ENCODE measurements at places on chromosomes 16 and 17.
A peak's percentile ranks its signal among the peaks of the same experiment; 100 is the strongest.

DNA sequence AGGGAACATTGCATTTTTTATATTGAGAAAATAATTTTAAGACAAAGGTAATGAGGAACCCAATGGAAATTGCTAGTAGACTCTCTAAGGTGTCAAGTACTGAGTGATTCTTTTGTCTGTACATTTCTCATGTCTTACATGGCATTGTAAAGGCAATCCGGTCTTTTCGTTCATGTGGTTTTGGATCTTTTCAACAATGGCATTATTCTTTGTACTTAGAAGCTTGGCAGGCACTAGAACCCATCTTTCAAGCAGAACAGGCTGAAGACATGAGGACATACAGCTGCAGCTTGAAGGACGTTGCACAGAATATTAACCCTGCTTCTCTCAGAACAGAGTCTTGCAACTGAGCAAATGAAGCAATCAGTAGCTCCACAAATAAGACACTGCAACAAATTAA, 231.5 kb upstream of the ZFHX3 start:
- DNase-seq: no peak

DNA sequence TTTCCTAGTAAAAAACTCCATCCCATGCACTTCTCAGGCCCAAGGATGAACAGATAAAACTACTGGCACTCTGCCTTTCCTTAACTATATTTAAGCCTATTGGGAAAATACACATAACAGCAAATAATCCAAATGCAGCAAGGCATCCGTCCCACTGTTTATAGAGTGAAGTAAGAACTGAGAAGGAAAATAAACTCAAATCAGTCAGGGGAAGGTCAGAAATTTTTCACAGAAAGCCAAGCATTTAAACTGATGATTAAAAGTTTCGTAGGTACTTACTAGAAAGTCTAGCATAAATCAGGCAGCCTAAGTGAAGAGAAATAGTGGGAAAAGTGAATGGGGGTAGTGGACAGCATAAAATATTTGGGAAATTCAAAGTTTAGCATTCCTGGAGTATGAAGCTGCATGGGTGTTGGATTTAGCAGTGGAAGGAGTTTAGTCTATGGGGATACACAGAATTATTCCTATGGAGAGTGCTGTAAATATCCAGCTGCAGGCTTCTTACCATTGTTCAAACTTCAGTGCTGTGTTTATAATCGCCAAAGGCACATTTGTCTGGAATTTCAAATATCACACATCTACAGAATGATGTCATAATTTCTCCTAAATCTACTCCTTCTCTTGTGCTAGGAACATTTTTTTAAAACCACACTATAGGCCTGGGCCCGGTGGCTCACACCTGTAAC, 1131.0 kb upstream of the GOT2 start:
- DNase-seq: no peak

DNA sequence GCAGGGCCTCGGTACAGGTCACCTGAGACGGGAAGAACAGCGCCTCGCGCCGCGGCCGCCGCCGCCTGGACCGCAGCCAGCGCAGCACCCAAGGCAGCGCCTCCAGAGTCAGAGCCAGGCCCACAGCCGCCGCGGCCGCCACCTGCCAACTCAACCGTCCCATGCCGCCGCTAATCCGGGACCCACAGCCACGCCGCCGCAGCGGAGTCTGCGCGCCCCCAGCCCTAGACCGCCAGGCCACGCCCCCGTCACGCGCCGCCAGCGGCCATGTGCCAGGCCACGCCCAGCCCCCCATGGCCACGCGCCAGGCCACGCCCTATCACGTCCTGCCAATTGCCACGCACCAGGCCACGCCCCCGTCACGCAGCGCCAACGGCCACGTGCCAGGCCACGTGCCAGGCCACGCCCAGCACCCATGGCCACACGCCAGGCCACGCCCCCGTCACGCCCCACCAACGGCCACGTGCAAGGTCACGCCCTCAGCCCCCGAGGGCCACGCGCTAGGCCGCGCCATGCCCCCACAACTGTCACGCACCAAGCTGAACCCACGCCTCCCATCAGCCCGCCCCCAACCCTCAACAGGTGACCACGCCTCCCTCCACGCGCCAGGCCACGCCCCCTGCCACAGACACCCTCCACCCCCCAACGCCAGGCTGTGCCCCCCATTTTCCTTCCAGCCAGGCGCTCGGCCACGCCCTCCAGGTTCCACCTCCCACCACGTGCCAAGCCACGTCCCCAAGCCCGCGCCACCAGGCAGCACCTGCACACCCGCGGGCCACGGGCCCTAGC, at the start of gene PLD6:
PLD6 (minus strand) TSS at position 210 of the 789 bp plus-strand sequence; CDS start at position 163, 47 bp downstream.
- peak; percentile 68 for DNase-seq

- no peak for DNase-seq
Observed at GRCh38 chr17:51407576-51407975, 147.2 kb downstream of the UTP18 start.

DNA sequence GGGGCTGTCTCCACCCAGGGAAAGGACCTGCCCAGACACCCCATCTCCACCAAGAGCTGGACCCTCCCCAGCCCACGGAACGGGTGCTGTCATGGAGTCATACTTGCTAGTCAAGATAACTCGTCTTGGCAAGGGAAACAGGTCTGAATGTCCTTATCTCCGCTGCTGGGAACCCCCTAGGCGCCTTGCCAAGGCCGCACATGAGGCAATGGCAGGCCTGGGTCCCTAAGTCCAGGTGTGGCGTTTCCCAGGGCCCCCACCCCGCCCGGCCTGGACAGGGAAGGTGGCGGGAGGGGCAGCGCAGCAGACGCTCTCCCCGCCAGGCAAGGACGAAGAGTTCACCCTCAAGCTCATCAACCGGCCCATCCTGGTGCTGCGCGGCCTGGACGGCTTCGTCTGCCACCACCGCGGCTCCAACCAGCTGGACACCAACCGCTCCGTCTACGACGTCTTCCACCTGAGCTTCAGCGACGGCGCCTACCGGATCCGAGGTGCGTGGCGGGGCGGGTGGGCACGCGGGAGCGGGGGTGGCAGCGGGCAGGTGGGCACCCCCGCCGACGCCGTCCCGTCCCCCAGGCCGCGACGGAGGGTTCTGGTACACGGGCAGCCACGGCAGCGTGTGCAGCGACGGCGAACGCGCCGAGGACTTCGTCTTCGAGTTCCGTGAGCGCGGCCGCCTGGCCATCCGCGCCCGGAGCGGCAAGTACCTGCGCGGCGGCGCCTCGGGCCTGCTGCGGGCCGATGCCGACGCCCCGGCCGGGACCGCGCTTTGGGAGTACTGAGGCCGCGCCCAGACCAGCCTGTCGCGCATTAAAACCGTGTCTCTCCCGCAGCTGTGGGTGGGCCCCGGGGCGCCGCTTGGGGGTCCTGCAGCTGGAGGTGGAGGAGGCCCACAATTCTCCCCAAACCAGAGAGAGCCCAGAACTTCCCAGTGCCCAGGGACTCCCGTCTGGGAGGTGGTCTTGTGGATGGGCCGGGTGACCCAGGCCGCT, 8.4 kb downstream of the FSCN2 start:
- peak; percentile 25 for DNase-seq

DNA sequence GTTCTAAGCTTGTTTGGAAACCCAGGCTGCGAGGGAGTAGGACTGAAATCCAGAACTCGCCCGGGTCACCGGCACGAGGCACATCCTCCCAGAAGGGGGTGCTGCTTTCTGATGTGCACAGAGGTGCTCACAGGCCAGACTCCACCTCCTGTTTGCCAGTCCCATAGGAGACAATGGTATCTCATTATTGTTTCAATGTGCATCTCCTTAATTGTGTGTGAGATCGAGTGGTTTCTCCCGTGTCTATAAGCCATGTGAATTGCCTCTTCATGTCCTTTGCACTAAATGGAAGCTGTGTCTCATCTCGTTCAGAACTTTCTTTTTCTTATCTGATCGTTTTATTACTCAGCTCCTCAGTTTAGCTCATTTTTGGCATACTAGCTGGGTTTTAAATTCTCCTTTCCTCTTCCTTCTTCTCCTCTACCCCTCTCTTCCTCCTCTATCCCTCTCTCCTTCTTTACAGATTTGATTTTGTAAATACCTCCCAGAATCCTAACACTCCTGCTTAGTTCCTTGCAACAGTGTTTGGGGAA, 32.1 kb upstream of the PRKCB start:
- DNase-seq: peak; percentile 43

DNA sequence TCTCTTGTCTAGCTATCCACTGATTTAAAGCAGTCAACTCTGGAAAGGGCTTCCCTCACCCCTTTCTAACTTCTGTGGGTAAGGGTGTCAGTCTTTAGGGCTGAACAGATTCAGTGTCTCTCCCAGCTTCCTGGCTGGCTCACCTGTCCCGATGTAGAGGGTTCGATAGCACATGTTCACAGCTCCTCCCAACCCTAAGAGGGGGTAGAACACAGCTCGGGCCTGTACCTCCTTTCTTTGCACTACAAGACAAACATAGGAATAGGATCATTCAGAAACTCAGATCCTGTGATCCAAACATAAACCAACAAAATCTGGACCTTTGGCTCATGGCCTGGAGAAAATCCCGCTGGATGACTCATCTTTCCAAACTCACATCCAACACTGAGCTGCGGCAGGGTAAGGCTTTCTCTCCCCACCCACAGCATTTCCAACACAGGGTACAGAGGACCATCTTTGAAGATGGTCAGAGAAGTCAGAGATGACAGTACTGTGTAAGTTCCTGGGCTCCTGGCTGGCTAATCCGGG, 5.8 kb upstream of the DHRS13 start:
- DNase-seq: peak; percentile 48

DNA sequence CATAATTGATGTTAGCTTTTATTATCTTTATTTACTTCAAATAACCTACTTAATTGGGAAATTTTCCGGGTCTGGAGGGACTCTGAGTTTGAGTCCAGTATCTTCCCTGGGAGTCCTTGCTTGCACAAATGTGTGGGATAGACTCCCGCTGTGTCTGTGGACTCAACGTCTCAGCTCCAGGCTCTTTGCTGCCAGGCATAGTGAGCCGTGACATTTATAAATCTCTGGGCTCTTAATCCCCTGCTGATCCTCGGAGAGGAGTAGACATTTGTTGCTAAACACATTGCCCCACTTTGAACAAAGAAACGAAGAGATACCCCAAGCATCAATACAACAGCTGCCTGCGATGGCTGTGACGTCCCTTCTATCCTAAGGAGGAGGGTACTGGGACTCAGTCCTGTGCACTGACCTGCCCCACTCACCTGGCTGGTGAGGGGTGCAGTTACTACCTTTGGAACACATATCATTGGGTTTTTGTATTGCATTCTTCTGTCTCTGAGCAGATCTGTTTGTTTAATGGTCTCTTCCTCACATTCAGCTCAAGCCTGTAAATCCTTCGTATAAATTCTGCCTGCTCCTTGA, 316.9 kb downstream of the HAPSTR1 start:
- DNase-seq: no peak

DNA sequence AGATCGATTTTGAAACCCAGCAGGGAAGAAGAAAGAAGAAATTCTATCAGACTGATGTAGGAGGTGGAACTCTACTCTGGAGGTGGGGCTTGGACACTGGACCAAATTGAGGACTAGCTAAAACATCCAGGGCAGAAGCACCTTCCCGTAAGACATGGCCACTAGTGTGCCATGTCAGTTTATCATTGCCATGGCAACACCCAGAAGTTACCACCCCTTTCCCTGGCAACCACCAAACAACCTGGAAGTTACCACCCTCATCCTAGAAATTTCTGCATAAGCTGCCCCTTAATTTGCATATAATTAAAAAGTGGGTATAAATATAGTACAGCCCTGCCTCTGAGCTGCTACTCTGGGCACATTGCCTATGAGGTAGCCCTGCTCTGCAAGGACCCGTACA, 66.7 kb downstream of the NACA2 start:
- DNase-seq: no peak

DNA sequence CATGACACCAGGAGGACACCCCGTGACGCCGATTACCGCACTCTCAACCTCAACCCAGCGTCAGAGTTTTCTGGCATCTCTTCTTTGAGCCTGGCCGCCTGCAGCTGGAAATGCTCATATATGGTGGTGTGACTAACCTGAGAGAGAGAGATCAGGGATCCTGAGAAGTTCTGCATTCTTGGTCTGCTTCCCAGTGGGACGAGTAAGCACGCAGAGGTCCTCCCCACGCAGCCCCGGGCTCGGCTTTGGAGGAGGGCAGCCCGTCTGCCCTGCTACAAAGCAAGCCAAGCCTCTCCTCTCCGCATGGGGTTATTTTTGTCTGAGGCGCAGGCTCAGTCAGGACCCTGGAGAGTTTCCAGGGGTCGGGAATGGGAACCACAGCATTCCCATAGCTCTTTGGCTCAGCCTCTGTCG, 16.5 kb downstream of the CRISPLD2 start:
- peak; percentile 100 for DNase-seq

- peak; percentile 76 for DNase-seq
Observed at GRCh38 chr17:28744972-28745785, 1.4 kb downstream of the TRAF4 start.

GRCh38 chr16:3045758-3046640, at the start of gene MMP25:
Gene MMP25 (plus strand): TSS chr16:3046561. CDS start chr16:3046918, 357 bp downstream.
- no peak for DNase-seq

GRCh38 chr17:78935419-78936323, 10.5 kb upstream of the TIMP2 start:
- DNase-seq: peak; percentile 99

- DNase-seq: no peak
Observed at GRCh38 chr17:7464081-7464480, 15.3 kb downstream of the ZBTB4 start.

DNA sequence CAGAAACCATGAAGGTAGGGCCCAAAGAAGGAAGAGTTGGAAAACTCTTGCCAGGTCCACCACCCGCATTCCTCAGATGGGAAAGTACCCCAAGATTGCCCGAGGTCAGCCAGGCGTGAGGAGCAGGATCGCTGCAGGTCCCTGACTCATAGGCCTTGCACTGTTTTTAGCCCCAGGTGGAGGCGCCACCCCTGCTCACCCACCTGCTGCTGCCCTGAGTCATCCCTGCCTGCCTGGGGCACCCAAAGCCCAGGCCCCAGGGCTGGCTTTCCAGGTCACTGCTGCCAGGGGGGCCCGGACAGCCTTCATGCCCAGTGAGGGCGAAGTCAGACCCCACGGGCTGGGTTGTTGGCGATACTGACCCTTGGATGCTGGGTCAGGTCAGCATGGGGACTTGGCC, 100.9 kb downstream of the AMFR start:
- DNase-seq: no peak

DNA sequence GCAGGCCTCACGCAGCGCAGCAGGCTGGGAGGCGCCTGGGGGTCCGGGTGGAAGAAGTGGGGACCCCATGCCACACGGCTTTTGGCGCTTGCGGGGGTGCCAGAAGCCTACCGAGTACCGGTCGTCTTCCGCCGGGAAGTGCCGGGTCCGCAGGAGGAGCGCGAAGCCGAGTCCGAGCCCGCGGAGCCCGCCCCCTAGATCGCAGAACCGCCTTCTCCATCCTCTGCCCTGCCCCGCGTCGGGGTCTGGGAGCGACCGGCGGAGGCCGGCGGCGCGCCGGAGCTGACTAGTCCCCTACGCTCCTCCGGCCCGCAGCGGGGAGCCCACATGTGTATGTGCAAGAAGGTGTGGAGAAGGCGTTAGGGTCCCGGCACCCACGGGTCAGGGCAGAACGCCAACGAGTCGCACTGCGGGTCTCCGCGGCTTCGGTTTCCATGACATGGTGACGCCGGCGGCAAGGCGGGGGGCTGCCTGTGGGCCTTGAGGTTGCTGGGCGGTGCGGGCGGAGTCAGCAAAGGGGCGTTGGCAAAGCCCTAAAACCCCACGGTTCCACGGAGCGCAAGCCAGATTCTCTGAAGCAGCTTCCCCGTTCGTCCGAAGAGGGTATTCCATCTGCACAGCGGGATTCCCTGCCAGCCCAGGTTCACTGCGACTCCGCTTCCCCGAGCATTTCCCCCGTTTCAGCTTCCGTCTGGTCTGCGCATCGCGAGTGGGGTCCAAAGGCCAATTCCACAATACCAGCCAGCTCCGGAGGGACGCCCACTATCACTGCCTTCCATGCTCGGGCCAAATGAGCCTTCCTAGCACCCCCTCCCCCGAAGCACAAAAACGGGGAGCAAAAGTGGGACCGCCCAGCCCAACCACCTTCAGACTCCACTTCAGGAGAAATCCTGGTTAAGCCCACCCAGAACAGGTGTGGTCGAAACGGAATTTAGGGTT, 2.3 kb upstream of the LHX1 start:
- no peak for DNase-seq
